CD4-positive, CD25-positive, alpha-beta regulatory T cell (primary cell): ENCODE measurements at places on chromosomes 2 and 18.

DNA sequence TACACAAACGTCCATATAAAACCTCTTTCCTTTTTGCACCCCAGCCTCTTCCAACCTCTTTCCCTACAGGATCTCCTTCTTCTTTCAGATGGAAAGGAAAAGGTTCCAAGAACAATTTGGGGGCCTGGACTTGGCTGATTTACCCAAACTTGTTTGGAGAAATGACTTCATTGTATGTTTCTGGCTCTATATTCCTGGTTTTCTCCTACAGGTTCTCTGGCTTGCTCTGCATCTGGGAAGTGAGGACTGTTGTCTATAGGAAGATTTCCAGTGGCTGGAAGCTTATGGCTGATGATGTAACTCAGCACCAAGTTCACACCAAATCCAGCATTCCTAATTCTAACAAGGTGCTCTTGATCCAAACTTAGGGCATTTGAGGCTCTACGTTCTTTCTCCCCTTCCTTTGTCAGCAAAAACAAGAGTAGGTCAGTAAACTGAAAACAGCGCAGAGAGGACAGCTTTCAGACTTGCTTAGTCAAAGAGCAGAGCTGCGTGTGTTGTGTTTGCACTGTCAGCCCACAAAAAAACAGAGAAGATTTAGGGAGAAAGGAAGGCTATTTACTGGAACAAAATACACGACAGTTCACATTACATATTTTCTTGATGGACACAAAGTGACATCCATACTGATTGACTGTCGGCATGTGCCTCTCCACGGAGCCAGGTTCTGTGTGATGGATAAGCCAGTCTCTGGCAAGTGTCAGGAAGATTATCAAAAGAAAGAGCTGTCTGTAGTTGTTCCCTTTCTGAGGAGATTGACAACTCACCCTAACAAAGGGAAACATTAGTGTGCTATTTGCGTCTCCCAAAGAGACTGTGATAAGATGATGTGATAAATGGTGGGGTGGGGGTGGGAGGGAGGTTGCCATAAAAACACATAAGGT lies 39.7 kb downstream of the CDCA7 start:
- no peak for DNase-seq

DNA sequence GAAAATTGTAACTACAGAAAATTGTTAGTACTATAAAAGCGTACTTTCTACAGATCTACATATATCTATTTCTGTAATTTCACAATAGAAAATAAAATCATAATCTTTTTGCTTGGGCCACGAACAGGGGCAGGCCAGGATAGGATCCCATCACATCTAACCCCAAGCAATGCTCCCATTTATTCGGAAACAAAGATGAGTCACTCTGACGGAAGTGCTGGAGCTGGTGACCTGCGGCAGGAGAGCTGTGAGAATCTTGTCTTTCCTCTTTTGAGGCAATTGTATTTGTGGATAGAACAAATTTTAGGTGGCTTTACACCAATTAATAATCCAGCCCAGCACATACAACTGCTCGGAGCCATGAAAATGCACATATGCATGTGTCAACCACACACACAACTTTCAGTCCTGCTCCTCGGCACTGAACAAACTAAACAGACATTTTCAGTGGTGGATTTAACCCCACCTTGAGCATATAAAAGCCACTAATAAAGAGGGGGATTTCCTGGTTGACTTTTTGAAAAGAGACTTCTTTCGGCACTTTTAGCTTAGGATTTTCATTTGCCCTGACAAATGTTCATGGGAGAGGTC lies 22.3 kb upstream of the INSIG2 start:
- no peak for DNase-seq

GRCh38 chr2:162712598-162712997 lies 126.0 kb downstream of the KCNH7 start:
- DNase-seq: no peak

DNA sequence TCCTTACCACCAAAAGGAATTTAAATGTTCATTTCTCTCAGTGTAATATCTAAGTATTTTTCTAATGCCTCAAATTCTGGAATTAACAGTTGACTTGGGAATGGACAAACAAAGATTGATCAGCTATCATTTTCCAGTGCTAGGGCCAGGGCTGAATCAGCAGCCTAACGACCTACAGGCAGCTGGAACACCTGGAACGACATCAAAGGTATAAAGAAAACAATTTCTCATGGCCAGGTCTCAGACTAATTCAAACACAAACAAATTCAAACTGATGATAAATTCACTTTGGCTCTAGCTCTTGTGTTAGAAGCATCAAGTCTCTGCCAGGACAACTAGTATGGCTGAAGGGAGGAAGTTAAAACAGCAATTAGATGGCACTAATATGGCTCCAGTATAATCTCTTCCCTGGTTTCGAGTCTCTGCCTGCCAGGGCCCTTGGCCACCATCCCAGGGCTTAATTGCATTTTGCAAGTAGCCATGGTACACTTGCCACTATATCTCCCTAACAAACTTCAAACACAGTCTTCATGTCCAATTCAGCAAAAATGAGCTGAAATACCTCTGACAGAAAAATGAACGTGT lies 70.2 kb upstream of the FSHR start:
- no peak for DNase-seq

- DNase-seq: no peak
Observed at GRCh38 chr18:13583576-13584550, 142.5 kb downstream of the FAM210A start.

DNA sequence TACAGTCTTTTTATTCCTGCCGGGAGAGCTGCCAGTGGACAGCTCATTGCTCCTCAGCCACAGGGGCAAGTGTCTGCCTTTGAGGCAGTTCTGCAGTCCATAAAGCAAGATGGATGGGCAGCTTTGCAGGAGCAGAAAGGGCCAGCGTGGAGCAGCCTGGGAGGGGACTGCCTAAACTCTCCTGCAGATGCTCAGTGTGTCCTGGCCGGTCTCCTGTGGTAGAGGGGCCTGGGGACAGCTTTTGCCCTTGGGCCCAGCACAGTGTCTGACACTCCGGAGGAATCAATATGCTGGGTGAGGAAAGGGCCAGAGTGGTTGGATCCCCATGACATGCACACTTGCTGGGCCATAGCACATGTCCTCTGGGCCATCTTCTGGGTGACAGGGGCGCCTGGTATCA lies 65.7 kb upstream of the DAPL1 start:
- no peak for DNase-seq

DNA sequence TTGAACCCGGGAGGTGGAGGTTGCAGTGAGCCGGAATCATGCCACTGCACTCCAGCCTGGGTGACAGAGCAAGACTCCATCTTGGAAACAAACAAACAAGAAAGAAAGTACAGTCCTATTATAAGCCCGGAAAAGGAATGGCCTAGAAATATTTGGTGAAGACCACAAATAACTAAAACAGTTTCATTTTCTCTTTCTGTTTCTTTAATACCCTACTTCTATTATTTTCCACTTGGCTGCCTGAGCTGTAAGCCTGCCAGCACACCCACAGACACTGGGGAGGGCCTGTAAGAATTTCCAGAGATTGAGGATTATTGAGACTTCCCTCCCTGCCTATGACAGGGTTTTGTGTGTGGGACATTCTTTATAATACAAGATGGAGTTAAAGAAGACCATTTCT lies 188.0 kb upstream of the DCC start:
- no peak for DNase-seq

GRCh38 chr2:219109471-219109870 lies 48.8 kb upstream of the IHH start:
- peak; percentile 9 for DNase-seq

GRCh38 chr18:58949031-58949430 lies 84.4 kb downstream of the ZNF532 start:
- DNase-seq: no peak

GRCh38 chr18:54888933-54889332 lies 60.7 kb downstream of the RAB27B start:
- DNase-seq: no peak

GRCh38 chr2:184683911-184684310 lies 85.6 kb downstream of the ZNF804A start:
- DNase-seq: no peak

GRCh38 chr18:52723550-52723970 lies 383.6 kb downstream of the DCC start:
- DNase-seq: no peak

DNA sequence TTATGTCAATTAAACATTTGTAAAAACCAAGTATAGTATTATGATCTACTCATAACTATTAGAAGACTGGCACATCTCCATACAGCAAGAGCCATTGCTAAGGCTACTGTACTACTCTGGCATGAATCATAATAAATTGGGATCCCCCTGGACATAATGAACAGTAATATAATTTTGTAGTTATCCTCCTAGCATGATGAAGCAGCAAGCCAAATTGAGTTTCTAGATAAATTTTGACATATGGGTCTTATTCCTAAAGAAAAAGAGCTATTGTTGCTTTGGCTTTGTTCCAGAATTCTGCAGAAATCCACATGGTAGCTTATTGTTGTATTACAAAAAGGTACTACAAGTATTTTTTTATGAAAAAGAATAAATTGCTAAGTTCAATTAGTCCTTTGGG lies 204.3 kb downstream of the CAMKMT start:
- no peak for DNase-seq

- DNase-seq: peak; percentile 86
Observed at GRCh38 chr18:23943104-23943503, 71.5 kb upstream of the TTC39C start.

GRCh38 chr2:239312741-239313667 lies 87.8 kb downstream of the HDAC4 start:
- no peak for DNase-seq

DNA sequence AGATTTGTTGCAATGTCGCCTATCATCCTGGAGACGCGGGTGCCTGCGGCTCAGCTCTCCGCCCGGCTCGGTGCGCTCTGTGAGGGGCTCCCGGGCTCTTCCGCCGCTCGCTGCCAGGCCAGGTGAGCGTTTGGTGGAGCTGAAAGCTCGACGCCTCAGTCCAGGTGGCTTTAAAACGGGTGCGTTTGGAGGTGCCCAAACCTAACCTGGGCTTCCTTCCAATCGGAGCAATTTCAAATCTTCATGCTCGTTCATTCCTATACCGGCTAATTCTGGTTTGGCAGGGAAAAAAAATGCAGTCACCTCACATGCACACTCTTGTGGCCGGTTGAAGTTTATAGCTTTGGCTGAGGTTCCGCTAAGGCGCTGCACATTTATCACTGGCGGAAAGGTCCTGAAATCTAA lies at the start of gene SLC16A14:
SLC16A14 (minus strand) TSS at position 274 of the 405 bp plus-strand sequence. CDS start 9,572 bp downstream, outside the sequence.
- no peak for DNase-seq

DNA sequence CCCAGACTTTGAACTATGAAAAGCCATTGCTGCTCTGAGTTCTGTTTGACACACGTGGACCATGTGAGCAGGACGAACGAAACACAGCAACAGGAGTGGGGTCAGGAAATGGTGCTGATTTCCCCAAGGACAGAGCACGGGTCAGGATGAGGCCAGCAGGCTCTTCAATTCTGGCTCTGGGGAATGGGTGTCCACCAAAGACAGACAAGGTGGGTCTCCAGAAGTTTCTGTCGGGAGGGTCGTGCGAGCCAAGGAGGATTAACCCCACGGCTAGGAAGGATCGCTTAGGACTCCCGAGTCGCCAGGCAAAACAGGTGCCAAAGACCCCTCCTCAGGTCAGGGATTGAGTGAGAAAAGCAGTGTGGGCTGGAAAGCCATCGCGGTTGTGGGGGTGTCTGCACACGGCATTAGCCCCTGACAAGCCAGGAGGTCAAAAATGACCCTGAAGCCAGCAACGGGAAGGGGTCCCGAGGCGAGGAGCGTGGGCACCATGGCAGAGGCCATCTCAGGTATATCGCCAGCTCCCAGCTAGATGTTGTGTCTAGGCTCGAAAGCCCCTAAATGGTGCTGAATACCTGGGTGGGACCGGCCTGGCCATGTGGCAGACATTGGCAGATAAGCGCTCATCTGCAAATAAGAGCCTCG lies 213.9 kb upstream of the SALL3 start:
- DNase-seq: no peak
